ENCODE measurements at places on chromosomes 11 and 22.

GRCh38 chr11:10573556-10573955 lies 5.1 kb upstream of the LYVE1 start:
- no peak for DNase-seq

- no peak for DNase-seq
These were observed 6.6 kb downstream of the PITPNM1 start for GRCh38 chr11:67498544-67498972.

- DNase-seq = no peak
These were observed 34.2 kb downstream of the MACROD1 start for GRCh38 chr11:64131683-64132190.

- no peak for DNase-seq
These were observed 650 bp downstream of the PPM1F start for GRCh38 chr22:21951931-21952465.

DNA sequence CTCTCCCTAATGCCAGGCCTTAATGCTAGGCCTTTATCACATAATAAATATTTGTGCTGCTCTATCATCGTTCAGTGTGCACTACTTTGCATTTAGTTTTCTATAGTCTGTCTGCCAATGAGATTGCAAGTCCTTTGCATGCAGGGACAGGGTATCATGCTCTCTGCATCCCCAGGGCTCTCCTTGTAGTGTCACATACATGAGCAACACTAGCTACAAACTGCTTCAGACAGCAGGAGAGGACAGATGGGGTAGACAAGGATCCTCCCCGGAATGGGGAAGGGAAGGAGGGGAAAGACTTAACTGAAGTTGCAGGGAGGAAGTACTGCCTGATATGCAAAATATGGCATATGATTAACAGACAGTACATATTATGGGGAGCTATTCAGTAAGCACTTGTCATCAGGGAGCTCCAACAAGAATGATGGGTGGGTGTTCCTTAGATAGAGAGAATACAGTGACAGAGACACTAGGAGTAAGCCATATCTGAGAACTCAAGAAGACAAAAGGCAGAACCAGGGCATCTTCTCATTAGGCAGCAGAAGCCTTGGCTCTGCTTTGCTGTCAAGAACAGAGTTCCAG lies 42.8 kb downstream of the ZNF202 start:
- no peak for DNase-seq

Data from GOT3 (cell line).